ENCODE measurements at places on chromosomes 6 and 20. TPM values are rescaled to one million over a fixed set of nuclear protein-coding genes. Genes with fewer than 3 reads are reported as not detected.

GPSM3 gene
- 73.0 TPM for total RNA-seq

TMEM14C gene
- total RNA-seq: 68.5 TPM

OR12D3 gene
- not detected for total RNA-seq

C20orf141 gene
- not detected for total RNA-seq

TTBK1 gene
- total RNA-seq: 0.67 TPM

SCRT2 gene
- not detected for total RNA-seq

KIAA0408 gene
- 10.7 TPM for total RNA-seq

PI3 gene
- total RNA-seq: not detected

TSHZ2 gene
- 0.76 TPM for total RNA-seq

CLIC5 gene
- 6.5 TPM for total RNA-seq

CNBD2 gene
- 3.6 TPM for total RNA-seq

MRAP2 gene
- total RNA-seq: not detected

Data from activated CD8-positive, alpha-beta memory T cell treated with anti-CD3 and anti-CD28 coated beads for 36 hours (primary cell).